ENCODE measurements at places on chromosomes 12 and 14.

DNA sequence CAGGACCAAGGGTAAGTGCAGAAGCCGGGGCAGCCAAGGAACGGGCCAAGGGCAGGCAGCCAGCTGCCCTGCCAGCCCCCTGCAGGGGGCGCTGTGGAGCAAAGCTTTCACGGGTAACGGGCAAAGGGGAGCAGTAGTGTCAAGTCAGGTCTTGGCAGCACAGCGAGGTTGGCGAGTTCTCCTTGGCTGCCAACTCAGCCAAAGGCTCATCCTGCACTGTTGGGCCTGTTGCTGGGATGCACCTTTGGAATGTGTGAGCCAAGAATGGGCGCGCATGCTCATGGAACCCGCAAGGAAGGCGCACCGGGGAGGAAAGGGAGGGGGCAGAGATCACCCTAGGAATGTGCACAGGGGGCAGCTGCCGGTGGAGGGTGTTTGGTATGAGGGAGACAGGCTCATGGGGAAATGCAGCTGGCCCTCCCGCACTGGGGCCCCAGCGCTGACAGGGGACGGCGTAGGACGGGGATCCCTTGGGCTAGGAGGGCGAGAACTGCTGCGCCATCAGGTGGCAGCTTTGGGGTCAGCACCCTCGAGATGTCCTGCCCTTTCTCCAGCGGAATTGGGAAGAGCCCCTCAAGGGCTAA is 138.0 kb downstream of the ASCL4 start:
- DNase-seq = no peak

- no peak for DNase-seq
These were observed 4.3 kb downstream of the PARP2 start for GRCh38 chr14:20347747-20348146.

GRCh38 chr12:28130625-28131598 is 59.3 kb upstream of the CCDC91 start:
- peak; percentile 94 for DNase-seq

GRCh38 chr12:96236221-96236822 is 42.1 kb downstream of the ELK3 start:
- peak; percentile 77 for DNase-seq

DNA sequence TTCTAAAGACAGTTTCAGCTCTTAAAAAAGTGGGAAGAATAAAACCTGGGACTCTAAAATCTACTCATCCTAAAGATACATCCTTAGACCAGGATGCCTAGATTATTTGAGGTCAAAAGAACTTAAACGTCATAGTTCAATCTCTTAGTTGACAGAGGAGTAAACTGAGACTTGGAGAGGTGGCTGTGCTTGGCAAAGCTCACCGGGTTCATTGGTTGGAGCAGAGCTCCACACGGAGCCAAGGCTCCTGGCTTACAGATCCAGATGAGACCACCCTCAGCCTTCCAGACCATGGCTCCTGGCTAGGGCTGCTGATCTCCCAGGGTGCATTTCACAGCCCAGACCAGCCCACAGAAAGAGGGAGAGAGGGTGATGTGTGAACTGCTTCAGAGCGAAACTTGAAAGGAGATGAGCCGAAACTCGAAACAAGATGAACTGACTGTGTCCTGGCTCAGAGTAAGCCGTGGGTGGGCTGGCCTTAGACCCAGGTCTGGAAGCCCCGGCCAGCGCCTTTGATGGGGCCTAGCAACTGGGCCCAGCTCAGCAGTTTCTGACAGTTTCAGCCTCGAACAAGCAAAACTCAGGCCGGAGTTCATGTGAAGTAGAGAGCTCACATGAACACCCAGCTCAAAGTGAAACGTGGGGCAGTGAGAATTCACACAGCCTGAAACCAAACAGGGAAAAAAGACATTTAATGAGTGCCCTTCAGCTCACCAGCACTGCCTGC is 1044.8 kb downstream of the BCL11B start:
- no peak for DNase-seq

DNA sequence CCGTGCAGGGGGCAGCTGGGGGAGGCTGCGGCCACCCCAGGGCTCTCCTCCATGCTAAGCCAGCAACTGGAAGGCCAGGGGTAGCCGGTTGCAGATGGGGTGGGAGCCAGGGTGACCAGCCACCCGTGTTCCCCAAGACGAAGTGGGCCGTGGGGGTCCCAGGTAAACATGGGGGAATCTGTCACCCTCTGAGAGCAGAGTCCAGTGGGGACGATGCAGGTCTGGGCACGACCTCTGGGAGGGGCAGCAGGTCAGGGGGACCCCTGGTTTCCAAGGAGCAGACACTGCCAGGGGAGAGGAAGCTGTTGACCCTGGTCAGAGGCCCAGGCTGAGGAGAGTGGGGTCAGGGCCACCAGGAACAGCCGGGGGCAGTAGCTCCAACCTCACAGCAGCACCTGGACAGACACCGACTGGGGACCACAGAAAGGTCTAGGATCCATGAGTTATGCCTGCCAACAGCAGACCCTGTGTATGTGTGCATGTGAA is 35.0 kb upstream of the FBRSL1 start:
- DNase-seq = no peak

- DNase-seq = peak; percentile 35
These were observed 43.6 kb upstream of the ANO2 start for GRCh38 chr12:5988659-5989116.

DNA sequence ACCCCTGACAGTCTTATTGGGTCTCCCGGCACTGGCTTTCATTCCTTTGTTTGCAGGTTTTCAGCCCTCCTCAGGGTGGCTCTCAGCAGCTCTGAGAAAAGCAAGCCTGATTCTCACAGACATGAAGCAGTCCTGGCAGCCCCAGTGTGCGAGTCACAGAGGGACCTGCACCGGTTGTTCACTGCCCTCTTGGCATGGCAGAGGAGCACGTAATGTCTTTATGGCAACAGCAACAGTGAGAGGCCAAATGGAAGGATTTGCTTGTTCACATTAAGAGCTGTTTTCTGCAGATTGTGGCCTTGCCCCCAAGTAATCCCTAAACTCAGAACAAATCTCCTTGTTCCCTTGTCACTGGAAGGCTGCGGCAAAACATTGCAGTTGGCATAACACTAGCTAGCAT is 3.4 kb downstream of the KCNA5 start:
- no peak for DNase-seq

GRCh38 chr14:59271734-59272133 is 83.3 kb downstream of the DAAM1 start:
- no peak for DNase-seq

GRCh38 chr14:64238631-64239030 is 55.5 kb downstream of the ESR2 start:
- no peak for DNase-seq

DNA sequence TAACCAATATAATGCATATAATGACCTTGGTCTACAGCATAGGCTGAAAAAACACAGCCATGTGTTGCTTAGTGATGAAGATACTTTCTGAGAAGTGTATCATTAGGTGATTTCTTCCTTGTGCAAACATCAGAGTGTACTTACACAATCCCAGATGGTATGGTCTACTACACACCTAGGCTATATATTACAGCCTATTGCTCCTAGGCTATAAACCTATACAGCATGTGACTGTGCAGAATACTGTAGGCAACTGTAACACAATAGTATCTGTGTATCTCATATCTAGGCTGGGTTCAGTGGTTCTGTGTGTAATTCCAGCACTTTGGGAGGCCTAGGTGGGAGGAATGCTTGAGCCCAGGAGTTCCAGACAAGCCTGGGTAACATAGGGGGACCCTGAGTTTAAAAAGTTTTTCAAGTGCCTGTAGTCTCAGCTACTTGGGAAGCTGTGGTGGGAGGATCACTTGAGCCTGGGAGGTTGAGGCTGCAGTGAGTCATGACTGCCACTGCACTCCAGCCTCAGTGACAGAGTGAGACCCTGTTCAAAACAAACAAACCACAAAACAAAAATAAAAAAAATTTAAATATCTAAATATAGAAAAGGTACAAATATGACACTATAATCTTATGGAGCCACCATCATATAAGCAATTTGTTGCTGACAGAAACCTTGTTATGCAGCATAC is 66.6 kb downstream of the GRIP1 start:
- DNase-seq = no peak

- DNase-seq = peak; percentile 26
These were observed 37.8 kb downstream of the MYO1H start for GRCh38 chr12:109385339-109386058.
